ENCODE measurements at places on chromosomes 4 and X. TPM values are rescaled to one million over a fixed set of nuclear protein-coding genes. Genes with fewer than 3 reads are reported as not detected.

ADH4 gene
- not detected for total RNA-seq

PABPC4L gene
- total RNA-seq, result 0.09 TPM

NRK gene
- not detected for total RNA-seq

PLP1 gene
- total RNA-seq, result not detected

IDUA gene
- total RNA-seq, result 5.5 TPM

GJB1 gene
- not detected for total RNA-seq

TAF1 gene
- 19.0 TPM for total RNA-seq

NKX3-2 gene
- 0.09 TPM for total RNA-seq

RPL10 gene
- 4,926 TPM for total RNA-seq

BEX2 gene
- total RNA-seq, result 14.1 TPM

PRPS1 gene
- total RNA-seq, result 103 TPM

TEX13C gene
- not detected for total RNA-seq

SPANXD gene
- not detected for total RNA-seq

MAGEA9B gene
- total RNA-seq, result not detected

BRS3 gene
- total RNA-seq, result not detected

NPNT gene
- 0.22 TPM for total RNA-seq

PFKFB1 gene
- 0.11 TPM for total RNA-seq

RWDD4 gene
- 17.9 TPM for total RNA-seq

Data from A549 treated with ZK216348 at 1 μM for 4 hours (cell line).